Heart left ventricle (tissue), 16 donors: ENCODE measurements at places on chromosomes 2 and 18. TPM values are rescaled to one million over a fixed set of nuclear protein-coding genes. Genes with fewer than 3 reads are reported as not detected.

DNA sequence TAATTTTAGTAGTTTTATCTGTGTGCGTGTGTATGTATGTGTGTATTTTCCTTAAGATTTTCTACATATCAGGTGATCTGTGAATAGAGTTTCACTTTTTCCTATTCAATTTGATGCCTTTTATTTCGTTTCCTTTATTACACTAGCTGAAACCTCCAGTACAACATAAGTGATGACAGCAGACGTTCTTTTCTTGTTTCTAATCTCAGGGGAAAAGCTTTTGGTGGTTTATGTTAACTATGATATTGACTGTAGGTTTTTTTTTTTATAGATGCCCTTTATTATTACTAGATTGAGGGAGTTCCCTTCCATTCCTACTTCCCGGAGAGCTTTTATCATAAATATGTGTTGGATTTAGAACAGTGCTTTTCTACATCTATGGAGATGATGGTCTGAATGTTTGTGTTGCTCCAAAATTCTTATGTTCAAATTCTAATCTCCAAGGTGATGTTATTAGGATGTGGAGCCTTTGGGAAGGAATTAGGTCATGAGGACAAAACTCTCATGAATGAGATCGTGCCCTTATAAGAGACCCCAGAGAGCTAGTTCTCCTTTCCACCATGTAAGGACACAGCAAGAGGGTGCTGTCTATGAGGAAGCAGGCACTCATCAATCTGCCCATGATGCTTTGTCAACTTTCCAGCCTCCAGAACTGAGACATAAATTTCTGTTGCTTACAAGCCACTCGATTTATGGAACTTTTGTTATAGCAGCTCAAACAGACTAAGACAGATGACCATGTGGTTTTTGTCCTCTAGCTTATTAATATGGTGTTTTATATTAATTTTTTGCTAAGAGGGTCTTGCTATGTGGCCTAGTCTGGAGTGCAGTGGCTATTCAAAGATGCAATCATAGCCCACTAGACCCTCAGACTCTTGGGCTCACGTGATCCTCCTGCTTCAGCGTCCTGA is 5.9 kb upstream of the RHBDD1 start:
- no peak for DNase-seq

DNA sequence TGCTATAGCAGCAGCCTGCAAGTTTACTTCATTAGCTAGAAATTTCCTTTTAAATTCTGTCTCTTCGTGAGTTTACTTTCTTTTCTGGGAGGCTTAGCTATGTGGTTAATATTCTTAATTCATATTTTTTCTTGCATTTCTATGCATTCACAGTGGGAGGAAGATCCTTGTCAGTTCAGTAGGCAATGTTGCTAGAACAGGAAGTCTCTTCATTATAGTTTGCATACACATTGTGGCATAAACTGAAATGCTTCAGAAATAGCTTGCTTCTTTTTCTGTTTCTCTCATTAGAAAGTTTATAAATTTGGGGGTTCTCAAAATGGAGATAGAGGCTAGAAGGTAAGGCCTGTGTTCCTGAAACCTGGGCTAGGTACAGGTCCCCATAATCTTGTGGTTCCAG is 8.1 kb upstream of the ARHGAP15 start:
- no peak for DNase-seq

DNA sequence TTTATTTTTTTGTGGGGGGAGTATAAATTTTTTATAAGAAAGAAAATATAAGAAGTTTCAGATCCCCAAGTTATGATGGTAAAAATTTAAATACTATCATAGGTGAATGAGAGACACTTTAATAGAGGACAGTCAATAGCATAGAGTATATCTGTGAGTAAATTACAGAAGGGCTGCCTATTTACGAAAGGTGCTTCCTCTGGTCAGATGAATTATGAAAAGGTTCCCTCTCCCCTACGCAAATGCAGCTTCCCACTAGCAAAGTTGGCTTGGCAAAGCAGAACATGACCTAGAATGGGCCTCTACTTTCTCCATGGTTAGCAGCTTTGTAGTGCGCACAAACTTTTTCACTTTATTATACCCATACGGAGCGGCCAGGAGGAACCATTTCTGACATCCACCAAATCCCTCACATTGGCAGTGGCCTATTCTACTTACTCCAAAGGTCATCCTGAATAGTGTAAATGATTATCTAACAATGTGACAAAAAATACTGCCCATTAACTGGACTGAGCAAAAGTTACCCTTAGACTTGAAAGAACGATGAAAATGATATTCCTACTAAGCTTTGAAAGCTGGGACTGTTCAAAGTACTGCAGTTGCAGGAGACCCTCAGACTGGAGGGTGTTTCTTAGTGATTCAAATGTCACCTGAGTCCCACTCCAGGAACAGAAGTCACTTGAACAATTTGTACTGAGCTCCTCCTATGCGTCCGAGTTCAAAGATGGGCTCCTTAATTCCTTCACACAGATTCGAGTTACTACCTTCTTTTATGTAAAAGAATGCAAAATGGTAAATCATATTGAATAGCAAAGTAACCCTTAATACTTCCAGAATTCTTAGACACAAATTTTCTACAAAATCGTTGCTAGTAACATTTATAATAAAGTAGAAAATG is 148.5 kb downstream of the NOL4 start:
- no peak for DNase-seq

DNA sequence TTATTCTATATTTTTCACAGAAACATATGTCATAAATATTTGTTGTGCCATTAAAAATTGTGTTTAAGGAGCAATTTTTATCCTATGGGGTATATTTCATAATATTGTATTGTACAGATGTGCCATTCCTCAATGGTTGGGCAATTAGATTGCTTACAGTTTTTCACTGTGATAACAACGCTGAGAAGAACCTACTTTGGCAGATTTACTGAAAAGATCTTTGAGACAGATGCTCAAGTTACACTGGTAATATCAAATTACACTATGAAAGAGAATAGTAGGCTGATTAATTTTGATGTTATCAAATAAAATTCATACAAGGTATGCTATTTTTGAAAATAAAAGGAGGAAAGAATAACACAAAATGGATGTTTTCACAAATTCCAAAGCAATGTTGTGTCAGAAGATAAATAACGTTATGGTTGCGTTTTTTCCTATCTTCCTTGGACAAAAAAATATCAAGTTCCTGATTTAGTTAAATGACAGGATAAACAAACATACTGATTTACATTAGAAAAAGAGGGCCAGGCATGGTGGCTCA is 335.1 kb upstream of the ZNF521 start:
- DNase-seq = no peak

DNA sequence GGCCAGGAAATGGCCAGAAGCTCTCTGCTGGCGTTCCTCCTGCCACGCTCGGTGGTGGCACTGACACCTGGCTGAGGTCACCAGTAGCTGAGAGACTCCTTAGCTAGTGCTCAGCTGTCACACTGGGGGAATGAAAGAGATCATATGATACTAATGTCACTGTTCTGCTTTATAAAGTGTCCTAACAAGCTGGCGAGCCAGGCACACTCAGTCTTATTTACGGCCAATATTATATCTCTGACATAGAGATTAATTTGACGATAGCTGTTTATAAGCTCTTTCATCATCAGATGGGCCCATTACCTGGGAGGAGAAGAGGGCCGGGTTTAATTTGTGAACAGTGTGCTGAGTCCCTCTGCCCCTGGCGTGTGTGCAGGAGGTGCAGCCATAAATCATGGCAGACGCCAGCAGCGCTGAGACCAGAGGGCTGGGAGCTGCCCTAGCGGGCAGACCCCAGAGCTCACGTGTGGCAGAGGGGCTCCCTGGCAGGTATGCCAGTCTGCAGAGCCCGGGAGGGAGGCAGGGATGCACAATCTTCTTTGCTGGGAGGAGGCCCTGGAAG is 246.5 kb downstream of the HAUS1 start:
- DNase-seq = no peak

- DNase-seq = no peak
Measured at GRCh38 chr2:122506620-122507019, 751.2 kb downstream of the TSN start.

DNA sequence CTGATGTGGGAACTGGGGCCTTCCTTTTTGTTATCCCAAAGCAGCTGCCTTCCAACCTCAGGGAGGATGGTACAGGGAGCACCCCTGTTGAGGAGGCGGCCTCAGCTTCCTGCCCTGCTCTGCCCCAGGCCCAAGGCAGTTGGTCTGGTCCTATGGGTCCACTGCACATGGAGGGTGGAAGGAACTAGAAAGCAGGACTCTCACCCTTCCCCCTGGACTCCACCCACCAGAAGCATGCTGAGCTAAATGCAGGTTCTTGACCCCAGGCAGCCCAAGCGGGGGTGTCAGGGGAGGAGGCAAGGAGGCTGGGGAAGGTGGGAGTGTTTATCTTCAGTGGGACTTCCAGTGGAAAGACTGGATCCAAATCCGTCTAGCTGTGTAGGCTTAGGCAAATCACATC is 158.5 kb downstream of the SMAD2 start:
- DNase-seq = no peak

- no peak for DNase-seq
Measured at GRCh38 chr2:235977445-235977844, 190.7 kb downstream of the GBX2 start.

DNA sequence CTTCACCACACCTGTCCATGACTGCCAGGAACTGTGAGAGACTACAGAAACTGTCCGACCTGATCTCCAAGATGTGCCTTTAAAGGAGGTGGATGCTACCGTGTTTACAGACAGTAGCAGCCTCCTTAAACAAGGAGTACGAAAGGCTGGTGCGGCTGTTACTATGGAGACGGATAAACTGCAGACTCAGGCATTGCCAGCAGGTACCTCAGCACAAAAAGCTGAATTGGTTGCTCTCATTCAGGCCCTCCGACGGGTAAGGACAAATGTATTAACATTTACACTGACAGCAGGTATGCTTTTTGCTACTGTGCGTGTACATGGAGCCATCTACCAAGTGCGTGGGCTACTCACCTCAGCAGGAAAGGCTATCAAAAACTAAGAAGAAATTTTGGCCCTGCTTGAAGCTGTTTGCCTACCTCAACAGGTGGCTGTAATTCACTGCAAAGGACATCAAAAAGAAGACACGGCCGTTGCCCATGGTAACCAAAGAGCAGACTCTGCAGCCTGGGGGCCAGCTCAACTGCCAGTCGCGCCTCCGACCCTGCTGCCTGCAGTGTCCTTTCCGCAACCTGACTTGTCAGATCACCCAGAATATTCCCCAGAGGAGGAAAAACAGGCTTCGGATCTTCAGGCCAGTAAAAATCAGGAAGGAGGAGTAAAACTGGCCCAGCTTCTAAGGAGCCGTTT is 30.9 kb downstream of the SKA1 start:
- no peak for DNase-seq

GRCh38 chr18:58180738-58181353 is 136.8 kb downstream of the NEDD4L start:
- DNase-seq = no peak

DNA sequence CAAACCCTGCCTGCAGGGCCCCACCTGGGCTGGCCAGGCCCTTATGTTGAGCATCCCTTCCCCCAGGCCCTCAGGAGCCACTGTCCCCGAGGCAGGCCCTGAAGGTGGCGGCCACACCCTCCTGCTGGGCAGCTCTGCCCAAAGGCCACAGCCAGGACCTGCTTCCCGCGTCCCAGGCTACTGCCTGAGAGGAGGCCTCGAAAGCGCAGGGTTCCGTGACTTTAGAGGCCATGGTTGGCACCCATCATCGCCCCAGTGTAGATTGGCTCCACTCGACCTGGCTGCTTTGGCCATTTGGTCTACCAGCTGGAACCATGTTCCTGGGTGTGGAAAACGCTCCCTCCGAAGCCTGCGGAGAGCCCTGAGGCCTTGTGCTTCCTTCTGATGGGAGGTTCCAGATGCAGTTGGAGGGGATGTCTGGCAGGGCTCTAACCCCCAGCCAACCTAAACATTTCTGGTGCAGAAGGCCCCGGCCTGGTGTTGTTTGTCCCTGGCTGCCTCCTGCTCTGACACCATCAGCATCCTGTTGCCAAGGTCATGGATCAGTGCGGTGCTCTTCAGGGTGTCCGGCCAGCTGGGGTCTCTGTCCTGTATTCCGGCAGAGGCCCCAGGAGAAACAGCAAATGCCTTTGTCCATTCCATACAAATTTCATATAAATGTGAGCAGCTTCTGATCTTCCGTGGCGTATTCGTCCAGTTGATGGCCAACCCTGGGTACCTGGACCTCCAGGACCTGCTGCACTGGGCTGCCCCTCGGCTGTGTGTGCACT is 14.7 kb downstream of the CAPN10 start:
- DNase-seq = no peak

DNA sequence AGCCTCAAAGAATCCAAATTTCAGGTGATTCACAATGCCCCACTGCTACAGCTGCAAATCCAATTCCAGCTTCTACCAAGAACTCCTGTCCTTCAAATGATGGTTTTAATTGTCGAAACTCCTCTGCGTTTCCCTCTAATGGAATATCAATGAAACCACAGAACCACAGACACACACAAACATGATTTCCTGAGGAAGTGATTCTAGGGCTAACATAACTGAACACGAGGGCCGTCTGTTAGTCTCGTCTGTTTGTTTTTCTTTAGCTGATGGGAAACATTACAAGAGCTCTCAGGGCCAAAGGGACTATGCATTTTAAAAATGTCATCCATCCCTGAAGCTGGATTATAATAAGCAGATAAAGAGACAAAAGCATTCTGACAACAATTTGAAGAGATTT is 59.4 kb downstream of the RNF152 start:
- no peak for DNase-seq

GRCh38 chr2:184201246-184201645 is 397.1 kb upstream of the ZNF804A start:
- no peak for DNase-seq

DNA sequence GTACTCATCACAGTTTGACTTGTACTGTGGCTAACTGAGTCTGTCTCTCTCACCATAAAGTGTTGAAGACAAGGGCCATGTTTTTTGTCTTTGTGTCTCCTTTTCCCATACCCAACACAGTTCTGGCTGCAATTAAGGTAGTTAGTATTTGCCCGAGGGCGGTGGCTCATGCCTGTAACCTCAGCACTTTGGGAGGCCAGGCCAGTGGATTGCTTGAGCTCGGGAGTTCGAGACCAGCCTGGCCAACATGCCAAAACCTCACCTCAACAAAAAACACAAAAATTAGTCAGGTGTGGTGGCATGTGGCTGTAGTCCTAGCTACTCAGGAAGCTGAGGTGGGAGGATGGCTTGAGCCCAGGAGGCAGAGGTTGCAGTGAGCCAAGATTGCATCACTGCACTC is 6.9 kb upstream of the KIF3C start:
- no peak for DNase-seq

GRCh38 chr2:241432824-241433448 is 75.4 kb downstream of the STK25 start:
- no peak for DNase-seq

GRCh38 chr18:23471486-23471885 is 18.4 kb downstream of the RIOK3 start:
- DNase-seq = no peak

- DNase-seq = no peak
Measured at GRCh38 chr2:229805559-229805958, 91.2 kb upstream of the DNER start.

GRCh38 chr2:10863837-10864236 is 47.9 kb upstream of the KCNF1 start:
- no peak for DNase-seq

- DNase-seq = no peak
Measured at GRCh38 chr2:114083717-114084387, 194.0 kb downstream of the ACTR3 start.

- DNase-seq = no peak
Measured at GRCh38 chr18:29154196-29154757, 977.3 kb upstream of the CDH2 start.

ADI1 gene
- 173 TPM for total RNA-seq

CRYBA2 gene
- not detected for total RNA-seq

SCG2 gene
- total RNA-seq = 0.17 TPM

TACR1 gene
- 0.05 TPM for total RNA-seq

PARD3B gene
- total RNA-seq = 5.2 TPM

DLGAP1 gene
- 0.12 TPM for total RNA-seq

OSR1 gene
- total RNA-seq = 4.7 TPM

IL1B gene
- total RNA-seq = not detected

VAMP5 gene
- 54.0 TPM for total RNA-seq

GREB1 gene
- total RNA-seq = 6.2 TPM

UGT1A1 gene
- total RNA-seq = not detected

ARHGEF4 gene
- 4.0 TPM for total RNA-seq
